ENCODE measurements at places on chromosomes 2 and 18.

- no peak for DNase-seq
Observed at GRCh38 chr2:239390546-239391285, 10.1 kb downstream of the HDAC4 start.

- DNase-seq = no peak
Observed at GRCh38 chr2:58197894-58198293, 43.2 kb downstream of the FANCL start.

- DNase-seq = no peak
Observed at GRCh38 chr2:224997802-224998201, 44.5 kb downstream of the DOCK10 start.

DNA sequence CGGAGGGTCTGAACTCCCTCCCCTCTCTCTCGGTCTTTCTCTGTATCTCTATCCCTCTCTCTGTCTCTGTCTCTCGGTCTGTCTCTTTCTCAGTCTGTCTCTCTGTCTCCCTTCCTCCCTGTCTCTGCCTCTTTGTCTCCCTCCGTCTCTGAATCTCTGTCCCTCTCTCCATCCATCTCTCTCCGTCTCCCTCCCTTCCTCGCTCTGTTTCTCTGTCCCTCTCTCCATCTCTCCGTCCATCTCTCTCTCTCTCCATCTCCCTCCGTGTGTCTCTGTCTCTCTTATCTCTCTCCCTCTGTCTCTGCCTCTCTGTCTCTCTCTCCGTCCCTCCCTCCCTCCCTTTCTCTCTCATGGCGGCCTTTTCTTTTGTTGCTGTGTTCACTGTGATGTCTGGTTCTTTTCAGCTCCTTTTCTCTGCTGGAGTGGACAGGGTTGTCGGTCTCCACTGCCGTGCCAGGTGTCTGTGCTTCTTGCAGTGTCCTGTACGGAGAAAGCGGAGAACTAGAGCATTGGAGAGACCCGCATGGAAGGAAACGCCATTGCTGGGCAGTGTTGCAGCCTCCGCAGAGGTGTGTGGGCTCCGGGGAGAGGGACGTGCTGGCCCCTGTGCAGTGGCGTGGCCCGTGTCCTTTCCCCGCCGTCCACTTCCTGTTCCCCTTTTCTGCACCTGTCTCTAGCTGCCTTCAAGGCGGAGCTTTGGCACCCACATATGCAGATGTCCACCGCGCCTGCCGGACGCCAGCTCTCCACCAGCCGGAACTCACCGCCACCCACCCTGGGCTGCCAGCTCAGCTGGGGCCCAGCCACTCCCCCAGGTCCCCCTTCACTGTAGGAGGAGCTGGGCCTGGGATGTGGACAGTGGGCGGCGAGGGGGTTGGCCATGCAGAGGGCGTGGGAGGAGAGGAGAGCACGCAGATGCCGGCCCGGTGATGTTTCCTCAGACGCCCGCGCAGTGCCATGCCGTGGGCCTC lies 113.1 kb downstream of the NFATC1 start:
- no peak for DNase-seq

DNA sequence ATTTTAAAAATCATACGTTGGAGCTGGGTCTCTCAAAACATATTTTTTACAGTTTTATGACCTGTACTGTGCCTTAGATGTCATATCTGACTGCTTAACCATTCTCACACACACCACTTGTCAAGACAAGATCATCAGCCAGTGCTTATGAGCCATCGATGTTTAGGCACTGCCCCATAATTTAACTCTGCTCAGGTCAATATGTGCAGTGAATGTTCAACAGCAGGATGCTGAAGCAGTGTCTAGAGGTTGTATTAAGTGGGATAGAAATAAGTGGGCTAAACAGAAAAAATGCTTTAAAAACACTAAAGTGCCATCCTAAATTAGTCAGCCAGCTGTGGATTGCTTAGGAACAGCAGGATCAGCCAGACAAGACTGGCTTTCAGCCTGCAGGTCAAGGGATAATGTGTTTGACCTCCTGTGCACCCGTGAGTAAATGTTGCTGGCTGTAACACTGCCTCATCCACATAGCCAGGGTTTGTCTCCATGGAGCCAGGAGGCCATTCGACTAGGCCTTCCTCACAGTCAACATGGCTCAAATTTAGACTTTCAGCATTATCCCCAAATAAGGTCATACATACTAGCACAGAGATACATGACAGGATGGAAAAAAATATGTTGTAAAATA lies 139.0 kb upstream of the NXPH2 start:
- no peak for DNase-seq

- DNase-seq = peak; percentile 50
Observed at GRCh38 chr2:48844417-48845155, 89.1 kb upstream of the LHCGR start.

GRCh38 chr2:7011356-7012083 lies 94.3 kb downstream of the RNF144A start:
- no peak for DNase-seq
